ENCODE measurements at places on chromosomes 13 and 19. TPM values are rescaled to one million over a fixed set of nuclear protein-coding genes. Genes with fewer than 3 reads are reported as not detected.

Gene RUBCNL
- polyA plus RNA-seq: 3.0 TPM

Gene SYNE4
- 14.0 TPM for polyA plus RNA-seq

Gene TMEM38A
- 7.7 TPM for polyA plus RNA-seq

Gene GSX1
- not detected for polyA plus RNA-seq

Gene ASPDH
- 8.6 TPM for polyA plus RNA-seq

Gene PDX1
- polyA plus RNA-seq: not detected

Gene GTF3A
- polyA plus RNA-seq: 96.5 TPM

Gene LGALS13
- not detected for polyA plus RNA-seq

Gene SLITRK6
- polyA plus RNA-seq: 7.0 TPM

Gene GIPR
- polyA plus RNA-seq: 0.85 TPM

Gene CYP2A6
- polyA plus RNA-seq: 0.35 TPM

Gene MISP3
- polyA plus RNA-seq: 4.6 TPM

Gene ZNF836
- polyA plus RNA-seq: 19.2 TPM

Gene TPTE2
- polyA plus RNA-seq: 0.57 TPM

Gene IGFL1
- not detected for polyA plus RNA-seq

Gene CBY2
- 0.58 TPM for polyA plus RNA-seq

Gene SYT3
- 1.2 TPM for polyA plus RNA-seq

Gene ATP1A3
- polyA plus RNA-seq: 0.65 TPM

Gene POU4F1
- 0.03 TPM for polyA plus RNA-seq

Gene UBE2L5
- 0.91 TPM for polyA plus RNA-seq

Gene CGB3
- polyA plus RNA-seq: not detected

Gene SELENOV
- 10.1 TPM for polyA plus RNA-seq

Gene FAM98C
- 13.0 TPM for polyA plus RNA-seq

Gene CALR3
- polyA plus RNA-seq: not detected

Gene JAK3
- 4.3 TPM for polyA plus RNA-seq

Gene CKM
- 0.38 TPM for polyA plus RNA-seq

Gene CTXN1
- 12.6 TPM for polyA plus RNA-seq

Gene SKA3
- 18.5 TPM for polyA plus RNA-seq

Gene NXNL1
- polyA plus RNA-seq: 0.35 TPM

Gene ANGPTL8
- 0.62 TPM for polyA plus RNA-seq

Measured in left kidney (tissue), 8 donors.